ENCODE measurements at places on chromosomes 4 and X.

DNA sequence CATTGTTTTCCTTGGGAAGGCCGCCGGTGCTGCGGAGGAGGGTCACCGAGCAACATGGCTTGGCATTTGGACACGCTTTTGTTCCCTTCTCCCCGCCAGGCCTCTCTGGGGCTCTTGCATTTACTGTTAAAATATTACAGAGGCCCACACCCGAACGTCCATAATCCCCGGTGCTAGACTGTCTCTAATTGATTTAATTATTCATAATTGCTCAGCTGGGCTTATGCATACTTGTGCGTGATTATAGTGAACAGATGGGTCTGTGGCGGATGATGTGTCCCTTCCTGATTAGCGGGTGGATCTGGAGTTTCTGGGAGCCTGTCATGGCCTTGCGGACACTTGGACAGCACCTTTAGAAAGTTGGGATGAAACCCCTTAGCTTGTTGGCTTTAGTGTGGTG lies 100.2 kb upstream of the MSX1 start:
- no peak for DNase-seq

DNA sequence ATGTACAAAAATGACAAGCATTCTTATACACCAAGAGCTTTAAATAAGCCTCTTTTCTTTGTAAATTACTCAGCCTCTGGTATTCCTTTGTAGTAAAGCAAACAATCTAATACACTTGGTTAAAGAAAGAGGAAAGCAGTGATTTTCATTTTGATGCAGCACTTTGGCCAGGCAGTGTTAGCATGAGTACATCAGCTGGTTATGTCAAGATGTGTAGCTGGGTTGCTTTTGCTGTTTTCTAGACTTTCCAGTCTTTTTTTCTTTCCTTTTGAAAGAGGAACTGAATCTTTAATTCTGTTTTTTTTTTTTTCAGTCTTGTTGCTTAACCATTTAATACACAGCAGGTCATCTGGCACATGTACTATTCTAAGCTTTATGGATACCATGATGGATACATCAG lies 167.1 kb upstream of the AADAT start:
- DNase-seq, result no peak

- no peak for DNase-seq
Measured at GRCh38 chr4:152342293-152342692, 193.6 kb downstream of the FBXW7 start.

DNA sequence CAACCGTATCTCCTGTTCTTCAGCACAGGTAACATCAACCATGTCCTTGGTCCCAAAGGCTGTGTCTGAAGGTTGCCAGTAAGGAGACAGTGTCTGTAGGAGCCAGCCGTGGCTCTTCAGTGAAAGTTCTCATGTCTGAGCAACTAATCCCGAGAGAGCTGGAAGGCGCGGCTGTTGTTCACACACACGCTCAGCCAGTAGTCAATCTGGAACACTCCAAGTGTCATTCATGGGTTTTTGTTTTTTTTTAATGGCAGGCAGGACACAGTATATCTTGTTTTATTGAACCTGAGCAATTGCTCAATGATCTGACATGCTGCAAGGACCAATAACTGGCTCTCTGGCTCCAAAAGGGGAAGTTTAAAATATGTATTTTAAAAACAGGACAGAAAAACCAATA lies 48.4 kb upstream of the MAP3K15 start:
- DNase-seq, result no peak

DNA sequence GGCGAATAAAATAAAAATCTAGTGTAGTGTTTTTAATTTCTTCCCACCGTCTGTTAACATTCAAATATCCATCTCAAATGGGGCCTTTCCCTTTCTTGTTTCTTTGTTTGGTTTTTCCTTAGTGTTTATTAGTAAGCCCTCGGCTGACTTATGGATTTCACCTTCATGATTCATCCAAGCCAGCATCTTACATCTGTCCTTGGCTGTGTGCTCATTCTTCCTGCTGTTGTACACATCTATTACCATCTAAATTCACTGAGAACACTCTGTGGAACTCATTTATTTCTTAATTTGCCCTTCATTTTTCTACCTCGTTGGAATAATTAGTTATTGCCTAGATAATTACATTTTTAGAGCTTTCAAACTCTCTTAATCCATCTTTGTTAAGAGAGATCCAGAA lies 84.9 kb downstream of the SPCS3 start:
- DNase-seq, result no peak

DNA sequence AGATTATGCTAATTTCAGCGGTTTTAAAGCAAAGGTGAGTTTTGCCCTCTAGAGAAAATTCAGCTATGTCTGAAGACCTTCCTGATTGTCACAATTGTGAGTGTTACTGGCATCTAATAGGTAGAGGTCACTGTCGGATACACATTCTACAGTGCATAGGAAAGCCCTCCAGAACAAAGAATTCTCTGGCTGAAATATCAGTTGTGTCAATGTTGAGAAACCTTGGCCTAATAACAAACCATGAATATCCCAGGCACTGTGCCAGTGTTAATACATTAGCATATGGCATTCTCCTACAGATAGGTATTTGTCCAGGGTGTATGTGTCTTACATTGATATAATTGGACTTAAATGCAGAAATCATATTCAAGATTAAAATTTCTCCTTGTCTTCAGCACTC lies 294.3 kb downstream of the FSTL5 start:
- no peak for DNase-seq
